ENCODE measurements at places on chromosomes 4 and X.
A peak's percentile ranks its signal among the peaks of the same experiment; 100 is the strongest.

- no peak for DNase-seq
Observed at GRCh38 chr4:147638942-147639341, 21.7 kb downstream of the TMEM184C start.

GRCh38 chr4:17650406-17650805 is 36.0 kb downstream of the MED28 start:
- DNase-seq = no peak

DNA sequence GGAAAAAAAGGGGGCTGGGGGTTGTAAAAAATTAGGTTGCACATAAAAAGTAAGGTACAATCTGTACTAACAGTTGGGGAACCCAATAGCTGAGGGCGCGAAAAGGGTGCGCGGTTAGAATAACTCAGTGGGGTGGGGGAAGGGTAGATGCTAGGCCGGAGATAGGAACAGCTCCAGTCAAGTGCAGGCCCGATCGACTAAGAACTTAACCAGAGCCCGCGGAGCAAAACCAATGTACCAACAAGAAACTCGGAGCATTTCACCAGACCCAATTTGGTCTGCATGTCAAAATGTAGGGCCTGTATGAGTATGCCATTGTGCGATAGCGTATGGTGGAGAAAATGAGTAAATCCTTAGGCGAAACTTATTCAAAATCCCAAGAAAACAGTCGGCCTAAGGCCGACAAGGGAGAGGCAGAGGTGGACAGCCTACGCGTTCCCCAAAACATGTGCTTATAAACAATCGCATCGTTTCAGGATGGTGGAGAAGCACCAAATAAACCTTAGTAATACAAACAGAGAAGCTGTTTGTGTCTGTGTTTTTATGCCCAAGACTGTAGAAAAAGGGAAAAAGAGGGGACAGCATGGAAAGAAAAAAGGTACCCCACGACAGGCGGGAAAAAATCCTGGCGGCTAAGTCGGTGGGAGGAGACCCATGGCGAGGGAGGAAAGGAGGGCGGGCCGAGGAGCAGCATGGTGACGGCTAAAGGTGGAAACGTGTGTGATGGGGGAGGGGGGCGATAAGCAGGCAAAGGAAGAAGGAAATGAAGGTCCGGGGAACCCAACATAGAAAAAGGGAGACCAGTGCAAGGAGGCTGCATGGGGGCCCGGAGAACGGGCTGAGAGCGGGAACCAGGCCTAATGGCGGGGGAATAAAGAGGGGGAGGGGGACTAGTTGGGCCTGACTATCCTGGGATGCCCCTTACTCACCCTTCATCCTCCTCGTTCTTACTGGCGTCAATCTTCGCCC is 990 bp downstream of the HNRNPD start:
- peak; percentile 39 for DNase-seq

DNA sequence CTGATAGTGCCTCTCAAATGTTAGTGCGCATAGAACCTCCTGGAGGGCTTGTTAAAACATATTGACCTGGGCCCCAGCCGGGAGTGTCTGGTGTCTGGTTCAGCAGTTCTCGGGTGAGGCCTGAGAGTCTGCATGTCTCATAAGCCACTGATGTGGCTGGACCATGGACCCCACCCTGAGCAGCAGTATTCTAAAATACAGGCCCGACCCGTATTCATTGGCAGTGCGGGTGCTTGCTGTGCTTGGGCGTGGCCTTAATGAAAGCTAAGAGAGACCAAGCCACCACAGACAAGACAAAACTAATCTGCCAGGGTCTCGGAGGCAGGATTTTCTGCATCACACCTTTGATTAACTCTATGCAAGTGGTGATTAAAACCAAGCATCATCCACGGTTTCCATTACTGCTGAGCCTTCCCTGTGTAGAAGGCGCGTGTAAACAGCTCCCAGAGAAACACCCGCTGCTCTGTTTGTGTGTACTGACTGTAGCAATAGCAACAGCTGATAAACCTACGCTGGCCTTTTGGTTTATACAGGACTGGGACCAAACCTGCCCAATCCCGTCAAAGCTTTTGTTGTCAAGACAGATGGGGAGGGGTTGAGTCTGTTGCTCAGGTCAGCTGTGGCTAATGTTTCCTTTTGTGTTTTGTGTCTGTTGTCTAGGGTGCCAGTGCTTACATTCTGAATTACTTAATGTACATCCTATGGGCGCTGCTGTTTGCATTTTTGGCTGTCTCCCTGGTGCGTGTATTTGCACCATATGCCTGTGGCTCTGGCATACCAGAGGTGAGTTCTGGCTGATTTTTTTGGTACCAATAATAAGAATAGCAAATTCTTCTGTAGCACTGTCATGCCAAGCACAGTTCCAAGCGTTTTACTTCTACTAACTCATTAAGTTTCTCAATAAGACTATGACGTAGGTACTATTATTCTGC is 40.8 kb downstream of the CLCN4 start:
- DNase-seq = no peak

GRCh38 chr4:15381806-15382338 is 46.0 kb upstream of the C1QTNF7 start:
- no peak for DNase-seq

DNA sequence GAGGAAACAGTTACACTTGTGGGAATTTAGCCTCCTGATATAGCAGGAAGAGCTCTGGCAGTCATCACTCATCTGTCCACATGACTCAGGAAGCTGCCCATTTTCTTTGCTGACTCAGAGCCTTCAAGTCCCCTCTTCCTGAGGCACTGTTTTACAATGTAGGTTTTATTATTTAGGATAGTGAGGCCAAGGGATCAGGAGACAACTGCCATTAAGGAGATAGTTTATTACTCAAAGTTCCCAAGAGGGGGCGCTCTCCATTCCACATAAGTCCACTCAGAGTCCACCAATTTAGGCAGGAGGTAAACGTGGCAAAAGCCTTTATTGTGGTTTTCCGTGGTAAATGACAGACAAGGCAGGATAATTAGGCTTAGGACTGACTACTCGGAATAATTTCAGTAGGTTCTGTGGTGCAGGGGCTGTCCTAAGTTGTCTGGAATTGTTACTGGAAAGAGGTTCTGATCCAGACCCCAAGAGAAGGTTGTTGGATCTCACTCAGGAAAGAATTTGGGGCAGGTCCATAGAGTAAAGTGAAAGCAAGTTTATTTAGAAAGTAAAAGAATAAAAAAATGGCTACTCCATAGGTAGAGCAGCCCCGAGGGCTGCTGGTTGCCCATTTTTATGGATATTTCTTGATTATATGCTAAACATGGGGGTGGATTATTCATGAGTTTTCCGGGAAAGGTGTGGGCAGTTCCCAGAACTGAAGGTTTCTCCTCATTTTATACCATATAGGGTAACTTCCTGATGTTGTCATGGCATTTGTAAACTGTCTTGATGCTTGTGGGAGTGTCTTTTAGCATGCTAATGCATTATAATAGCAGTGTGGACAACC is 96.0 kb upstream of the RAB40AL start:
- no peak for DNase-seq

DNA sequence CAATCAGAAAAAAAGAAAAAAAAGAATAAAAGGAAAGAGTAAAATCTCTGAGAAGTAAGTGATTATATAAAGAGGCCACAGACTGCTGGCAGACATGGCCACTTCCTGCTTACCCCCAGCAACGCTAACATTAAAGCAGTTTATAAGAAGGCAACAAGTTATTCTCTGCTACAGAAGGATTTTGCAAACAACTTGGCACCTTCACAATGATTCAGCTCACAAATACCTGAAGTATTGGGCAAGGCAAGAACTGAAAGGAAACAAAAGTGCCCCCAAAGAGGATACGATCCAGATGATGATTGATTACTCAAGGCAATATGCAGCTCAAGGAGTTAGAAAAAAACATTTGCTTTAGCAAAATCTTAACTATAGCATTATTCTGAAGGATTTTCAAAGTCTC is 718.8 kb downstream of the KLHL13 start:
- no peak for DNase-seq

DNA sequence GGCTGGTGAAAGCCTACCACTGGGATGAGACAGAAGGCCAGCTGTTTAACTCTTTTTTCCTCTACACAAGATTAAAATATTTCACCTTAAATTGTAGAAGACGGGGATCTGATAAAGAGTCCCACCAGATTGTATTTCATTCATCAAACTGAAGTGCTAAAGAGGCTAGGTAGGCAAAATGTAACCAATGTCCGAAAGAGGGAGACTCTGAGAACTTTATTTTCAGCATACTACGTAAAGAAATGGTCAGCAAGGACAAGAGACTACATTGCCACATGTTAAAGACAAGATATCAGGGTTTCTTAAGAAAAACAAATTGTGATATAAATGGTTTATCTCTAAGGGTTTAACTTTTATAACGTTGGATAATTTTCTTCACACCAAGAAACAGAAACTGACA is 71.6 kb upstream of the INPP4B start:
- no peak for DNase-seq

DNA sequence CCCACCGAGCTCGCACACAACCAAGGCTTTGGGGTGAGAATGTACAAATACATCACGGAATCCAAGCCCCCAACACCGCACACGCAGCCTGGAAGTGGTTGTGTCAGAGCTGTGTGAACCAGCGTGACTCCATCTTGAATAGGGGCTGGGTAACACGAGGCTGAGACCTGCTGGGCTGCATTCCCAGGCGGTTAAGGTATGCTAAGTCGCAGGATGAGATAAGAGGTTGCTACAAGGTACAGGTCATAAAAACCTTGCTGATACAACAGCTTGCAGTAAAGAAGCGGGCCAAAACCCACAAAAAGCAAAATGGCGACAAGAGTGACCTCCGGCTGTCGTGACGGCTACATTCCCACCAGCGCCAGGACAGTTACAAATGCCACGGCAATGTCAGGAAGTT is 258.4 kb downstream of the DHRSX start:
- DNase-seq = no peak

GRCh38 chr4:19879330-19879729 is 372.4 kb upstream of the SLIT2 start:
- DNase-seq = no peak

GRCh38 chr4:3239998-3240920 is 8.7 kb upstream of the MSANTD1 start:
- no peak for DNase-seq

GRCh38 chr4:157886645-157887044 is 286.2 kb downstream of the GASK1B start:
- DNase-seq = no peak

GRCh38 chr4:52032005-52032404 is 6.1 kb downstream of the SGCB start:
- no peak for DNase-seq

DNA sequence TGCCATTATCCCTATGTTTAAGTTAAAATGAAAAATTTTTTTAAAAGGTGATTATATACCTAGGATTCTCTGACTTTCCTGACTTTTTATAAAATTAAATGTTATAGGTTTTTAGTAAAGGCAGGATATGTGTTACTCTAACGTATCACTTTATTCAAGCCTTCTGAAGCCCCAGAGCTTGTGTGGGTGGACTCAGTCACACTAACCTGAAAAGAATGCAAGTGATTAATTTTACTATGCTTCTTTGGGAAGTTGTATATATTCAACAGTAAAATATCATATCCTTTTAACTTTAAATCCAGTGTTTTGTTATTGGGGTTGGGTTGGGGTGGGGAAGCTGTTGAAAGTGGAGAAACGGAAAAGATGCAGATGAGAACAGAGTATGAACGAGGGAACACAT is 22.8 kb downstream of the PDLIM3 start:
- no peak for DNase-seq

- no peak for DNase-seq
Observed at GRCh38 chr4:122583906-122584305, 37.0 kb downstream of the IL21 start.

DNA sequence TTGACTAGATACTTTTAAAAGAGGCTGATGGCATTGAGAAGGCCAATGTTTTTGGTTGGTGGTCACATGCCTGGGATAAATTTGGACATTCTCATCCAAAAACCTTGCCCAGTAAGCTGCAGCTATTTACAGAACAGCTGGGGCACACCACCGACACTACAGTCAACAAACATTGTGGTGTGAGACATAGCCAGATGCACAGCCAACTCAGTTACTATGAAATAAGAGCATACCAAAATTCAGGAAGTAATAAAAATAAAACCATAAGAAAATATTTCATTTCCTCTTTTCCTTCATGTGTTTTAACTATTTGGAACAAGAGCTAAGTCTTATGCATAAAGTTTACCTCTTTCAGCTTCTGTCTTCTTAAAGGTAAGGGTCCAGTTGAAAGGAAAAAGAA is 8.8 kb downstream of the PPM1K start:
- DNase-seq = no peak

- DNase-seq = no peak
Observed at GRCh38 chr4:15314974-15315373, 112.9 kb upstream of the C1QTNF7 start.

GRCh38 chr4:9894644-9895332 is 113.4 kb downstream of the DRD5 start:
- no peak for DNase-seq

DNA sequence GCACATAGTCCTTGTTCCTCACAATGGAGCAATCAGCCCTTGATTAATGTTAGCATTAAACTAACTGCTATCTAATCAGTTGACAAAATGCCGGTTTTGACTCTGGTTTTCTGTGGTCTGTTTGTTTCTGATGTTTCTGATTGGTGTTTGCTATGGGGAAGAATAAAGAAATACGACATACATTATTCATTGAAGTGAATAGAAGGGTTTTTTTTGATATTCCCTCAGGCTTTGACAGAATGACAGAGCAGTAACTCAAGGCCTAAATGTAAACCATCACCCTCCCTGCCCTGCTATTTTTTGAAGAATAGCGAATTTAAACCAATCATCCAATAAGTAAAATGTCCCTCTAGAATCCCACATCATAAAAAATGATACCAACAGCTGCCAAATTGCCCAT is 65.5 kb upstream of the HS3ST1 start:
- DNase-seq = no peak

DNA sequence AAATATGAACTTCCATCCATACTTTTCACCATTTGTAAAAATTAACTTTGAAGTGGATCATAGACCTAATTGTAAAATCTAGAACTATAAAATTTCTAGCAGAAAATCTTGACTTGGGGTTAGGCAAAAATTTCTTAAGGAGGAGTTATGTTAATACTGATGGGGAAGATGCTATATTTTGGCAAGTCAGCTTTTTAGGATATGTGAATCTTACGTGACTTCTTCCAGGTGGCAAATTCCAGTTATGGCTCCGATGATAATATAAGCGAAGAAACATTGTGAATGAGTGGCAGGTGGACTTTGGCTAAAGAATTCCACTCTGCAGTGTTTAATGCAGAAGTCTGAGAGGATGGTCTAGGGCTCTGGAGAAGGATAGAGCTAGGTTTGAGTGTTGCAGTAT is 1.5 kb downstream of the PRPS2 start:
- DNase-seq = no peak

GRCh38 chrX:105636667-105637066 is 185.7 kb upstream of the NRK start:
- no peak for DNase-seq

DNA sequence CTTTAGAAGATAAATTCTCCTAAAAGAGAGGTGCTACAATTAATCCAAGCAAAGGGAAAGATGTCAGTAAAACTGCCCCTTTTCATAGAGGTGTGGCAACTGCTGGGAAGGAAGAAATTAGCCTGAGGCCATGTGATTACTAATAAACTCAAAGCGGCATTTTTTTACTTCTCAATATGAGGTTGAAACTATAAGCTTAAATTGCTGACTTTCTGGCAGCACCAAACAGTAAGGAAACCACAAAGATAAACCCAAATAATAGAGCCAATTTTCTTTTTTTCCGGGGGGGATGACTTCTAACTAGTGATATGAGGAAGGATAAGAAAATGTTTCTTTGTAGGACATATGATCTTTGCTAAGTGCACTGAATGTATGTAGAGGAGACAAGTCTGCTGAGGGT is 30.9 kb downstream of the AR start:
- no peak for DNase-seq

- no peak for DNase-seq
Observed at GRCh38 chrX:11138498-11139390, 27.6 kb downstream of the HCCS start.

Data from GM12891 (cell line).